ENCODE measurements at places on chromosomes 12 and 14.

- DNase-seq: no peak
Measured at GRCh38 chr12:121301876-121302275, 5.4 kb upstream of the CAMKK2 start.

DNA sequence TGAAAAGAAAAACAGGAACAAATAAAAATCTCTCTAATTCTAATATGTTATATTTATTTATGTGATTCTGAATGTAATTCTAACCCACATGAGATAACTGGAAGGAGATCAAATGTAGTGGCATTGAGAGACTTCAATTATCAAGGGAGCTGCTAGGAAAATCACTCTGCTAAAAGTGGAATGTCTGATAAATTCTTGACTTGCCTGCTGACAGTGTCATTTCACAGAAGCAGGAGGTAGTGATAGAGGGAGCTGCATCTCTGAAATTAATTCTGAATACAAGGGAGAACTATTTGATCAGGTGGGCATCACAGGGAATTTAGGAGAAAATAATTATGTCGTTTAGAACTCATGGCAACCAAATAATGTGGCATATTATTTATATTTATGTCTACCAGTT is 303.6 kb downstream of the BCAT1 start:
- no peak for DNase-seq

DNA sequence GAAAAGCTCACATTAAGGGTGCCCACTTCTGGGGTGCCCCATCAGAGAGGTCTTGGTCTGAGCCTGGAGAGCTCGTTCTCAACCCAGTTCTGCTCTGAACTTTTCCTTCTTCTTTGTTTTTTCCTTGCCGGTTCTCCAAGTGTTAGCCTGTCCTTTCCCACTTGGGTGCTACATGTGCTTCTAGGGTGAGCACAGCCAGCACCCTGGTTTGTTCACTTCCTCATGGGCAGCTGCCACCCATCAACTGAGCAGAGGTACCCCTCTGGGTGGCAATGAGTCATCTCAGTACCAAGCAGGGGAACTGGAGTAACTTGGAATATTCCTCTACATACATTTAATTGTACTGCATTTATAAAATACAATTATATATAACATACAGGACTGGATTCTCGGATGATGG is 3.9 kb upstream of the SYNE3 start:
- DNase-seq: no peak

GRCh38 chr12:48151103-48151771 is 6.1 kb downstream of the ASB8 start:
- DNase-seq: no peak

DNA sequence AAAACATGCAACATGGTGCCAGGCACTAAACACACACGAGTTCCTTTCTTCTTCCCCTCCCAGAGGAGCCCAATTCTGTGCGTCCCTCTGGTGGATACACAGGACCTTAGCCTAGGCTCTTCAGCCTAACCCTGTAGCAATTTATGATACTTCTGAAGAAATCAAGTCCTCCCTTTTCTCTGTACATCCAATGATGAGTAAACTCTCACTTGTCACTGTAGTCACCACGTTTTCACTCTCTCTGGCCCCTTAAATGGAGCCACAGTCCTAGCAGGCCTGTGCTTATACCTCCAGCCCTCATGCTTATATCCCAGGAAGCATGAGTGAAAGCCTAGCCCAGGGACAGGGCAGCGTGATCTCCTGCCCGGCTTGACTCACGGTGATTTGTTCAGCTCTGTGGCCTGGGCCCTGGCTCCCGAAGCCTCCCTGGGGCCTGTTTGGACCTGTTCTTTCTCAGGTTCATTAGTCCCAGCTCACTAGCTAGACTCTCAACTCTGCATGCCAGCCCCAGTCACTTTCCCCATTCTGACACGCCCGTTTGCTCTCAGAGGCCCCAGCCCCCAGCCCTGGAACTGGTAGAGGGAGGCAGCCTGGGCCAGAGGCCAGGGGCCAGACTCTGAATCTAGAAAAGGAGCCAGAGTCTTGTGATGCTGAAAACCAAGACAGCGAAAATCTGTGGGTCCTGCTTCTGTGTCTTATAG is 24.1 kb upstream of the PLEKHG3 start:
- DNase-seq: no peak

DNA sequence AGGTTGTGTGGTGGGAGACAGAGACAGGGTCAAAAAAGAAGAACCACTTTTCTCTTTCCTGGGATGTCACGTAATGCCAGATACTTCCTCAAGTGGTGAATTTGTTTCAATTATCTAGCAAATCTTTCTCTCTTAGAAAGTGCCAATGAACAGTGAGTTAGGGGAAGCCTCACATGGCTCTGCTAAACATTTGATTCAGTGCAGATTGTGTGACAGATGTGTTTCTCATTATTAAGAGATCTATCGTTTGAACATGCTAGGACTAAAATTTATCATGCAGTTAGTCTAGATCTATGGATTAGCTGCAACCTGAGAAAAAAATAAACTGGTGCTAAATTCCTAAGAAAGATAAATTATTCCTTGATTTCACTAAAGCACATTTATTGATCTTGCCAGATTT is 247.8 kb downstream of the MDGA2 start:
- DNase-seq: no peak

- no peak for DNase-seq
Measured at GRCh38 chr12:83156815-83157214, 470.1 kb downstream of the TMTC2 start.

DNA sequence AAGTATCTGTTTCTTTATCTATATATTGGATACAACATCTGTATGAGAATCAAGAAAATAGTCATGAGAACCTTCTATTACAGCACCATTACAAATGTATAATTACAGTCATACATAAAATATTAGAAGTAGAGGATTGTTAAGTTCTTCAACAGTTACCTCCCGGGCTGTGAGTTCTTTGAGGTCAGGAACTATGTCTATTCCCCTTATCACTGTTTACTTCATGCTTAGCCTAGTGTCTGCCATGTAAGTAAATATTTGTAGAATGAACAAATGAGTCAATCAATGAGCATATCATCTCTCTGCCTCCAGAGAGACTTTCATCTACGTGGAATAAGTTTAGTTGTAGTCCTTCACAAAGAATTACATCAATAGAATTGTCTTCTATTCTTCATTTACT is 47.2 kb downstream of the PUS7L start:
- no peak for DNase-seq

DNA sequence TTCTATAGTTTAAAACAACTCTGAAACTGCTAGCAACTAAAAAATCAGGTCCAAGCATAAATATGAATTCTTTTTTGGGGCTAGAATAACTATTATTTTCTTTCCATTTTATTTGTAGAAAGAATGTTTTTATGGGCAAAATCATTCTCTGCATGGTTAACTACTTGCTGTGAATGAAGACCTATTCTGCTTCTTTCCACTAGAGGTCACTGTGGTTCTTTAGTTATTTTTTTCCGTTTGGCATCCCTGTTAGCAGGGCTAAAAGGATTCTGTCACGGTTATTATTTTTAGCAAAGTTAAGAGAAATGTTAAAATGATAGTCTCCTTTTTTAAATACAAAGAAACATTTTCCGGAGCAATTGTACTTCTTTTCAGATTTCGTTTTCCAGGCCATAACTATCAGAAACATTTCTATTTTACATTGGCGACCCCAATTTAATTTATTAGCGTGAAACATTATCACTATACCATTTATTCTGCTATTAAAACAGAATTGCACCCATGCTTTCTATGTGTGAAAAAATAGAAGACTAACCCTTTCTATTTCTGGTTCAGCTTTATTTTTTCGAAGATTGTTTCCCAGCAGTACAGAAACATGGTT is 404.8 kb downstream of the ATP23 start:
- no peak for DNase-seq

DNA sequence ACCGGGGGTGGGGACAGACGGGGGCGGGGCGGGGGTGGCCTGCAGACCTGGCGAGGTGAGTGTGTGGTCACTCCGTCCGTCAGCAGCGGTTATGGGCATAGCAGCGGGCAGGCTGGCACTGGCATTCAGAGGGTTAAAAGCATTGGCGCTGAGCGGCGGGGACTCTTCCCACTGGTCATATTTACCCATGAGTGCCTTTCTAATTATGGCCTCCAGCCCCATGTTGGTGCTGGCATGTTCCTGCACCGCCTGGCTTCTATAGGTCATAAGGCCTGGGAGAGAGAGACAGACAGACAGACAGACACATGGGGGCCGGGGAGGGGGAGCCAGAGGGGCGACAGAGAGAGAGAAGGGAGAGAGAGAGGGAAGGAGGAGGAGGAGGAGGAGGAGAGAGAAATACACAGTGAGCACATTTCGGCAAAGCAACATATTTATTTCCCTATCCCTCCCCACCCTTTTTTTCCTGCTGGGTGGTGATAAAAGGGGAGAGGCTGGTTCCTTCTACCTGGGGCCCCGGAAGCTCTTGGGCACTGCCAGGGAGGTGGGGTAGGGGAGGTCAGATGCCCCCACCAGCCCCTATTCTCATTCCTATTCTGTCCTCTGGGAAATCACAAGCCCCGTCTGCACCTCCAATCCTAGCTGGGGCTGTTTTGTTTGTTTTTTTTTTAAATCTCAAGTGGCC is 32.6 kb downstream of the RFLNA start:
- no peak for DNase-seq

DNA sequence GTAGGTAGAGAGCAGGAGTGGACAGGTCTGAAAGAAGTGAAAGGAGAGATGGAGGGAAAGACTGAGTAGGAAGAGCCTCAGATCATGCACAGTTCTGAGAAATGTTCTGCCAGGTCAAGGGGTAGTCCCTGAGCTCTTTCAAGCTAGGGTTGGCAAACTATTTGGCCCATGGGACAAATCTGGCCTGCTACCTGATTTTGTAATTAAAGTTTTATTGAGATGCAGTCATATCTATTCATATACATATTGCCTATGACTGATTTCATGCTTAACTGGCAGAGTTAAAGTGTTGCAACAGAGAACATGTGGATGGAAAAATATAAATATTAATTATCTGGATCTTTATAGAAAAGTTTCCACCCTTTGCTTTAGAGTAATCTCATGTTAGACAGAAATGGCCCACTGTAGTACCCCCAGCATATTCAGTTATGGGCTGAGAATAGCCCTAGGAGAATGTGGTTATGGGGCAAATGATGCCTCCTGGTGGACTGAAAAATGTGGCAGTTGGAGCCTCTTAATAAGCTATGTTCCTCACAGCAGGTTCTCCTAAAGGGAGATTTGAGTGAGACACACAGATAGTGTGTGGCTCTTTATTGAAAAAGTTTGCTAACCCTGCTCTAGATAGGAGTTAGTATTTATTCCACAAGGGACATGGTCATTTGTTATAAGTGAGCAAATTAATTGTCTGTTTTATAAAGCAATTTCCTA is 476.9 kb downstream of the LRIG3 start:
- no peak for DNase-seq

DNA sequence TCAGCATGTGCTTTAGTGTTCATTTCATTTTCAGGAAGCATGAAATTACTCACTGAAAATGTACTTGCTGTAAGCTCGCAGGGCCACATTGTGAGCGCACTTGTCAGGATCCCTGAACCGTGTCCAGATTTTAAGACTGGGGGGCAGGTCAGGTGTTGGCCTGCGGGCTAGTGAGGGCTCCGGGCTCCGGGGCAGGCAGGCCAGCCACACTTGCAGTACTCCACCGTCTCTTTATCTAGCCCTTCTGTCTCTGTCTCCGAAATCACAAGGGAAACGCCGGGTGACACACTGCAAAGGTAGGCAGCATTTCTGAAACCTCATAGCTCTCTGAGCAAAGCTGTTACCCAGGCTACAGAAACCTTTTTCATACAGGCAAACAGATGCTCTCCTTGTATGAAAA is 98.7 kb downstream of the EML1 start:
- DNase-seq: no peak

DNA sequence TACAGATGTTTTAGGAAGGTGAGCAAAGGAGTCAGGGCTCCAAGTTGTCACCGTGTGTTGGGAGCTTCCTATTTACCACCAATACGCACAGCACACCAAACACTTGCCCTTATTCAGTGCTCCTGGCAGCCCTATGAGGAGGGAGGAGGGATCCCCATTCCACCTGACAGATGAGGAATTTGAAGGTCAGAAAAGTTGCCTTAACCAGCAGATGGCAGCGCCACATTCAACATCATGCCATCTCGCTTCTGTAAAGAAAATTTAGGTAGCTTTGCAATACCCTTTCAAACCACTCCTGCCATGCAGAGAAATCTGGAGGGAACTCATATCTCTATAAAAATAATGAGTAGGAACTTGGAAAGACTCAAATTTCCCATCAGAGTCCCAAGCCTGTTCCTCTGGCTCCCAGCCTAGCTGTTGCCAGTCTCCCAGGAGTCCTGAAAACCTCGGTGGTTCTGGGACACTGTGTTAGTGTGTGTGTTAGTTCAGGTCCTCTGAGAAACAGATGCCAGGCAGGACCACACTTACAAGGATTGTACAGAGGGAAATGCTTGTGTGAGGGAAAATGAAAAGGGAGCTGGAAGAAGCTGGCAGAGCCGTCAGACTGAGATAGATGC is 410.5 kb downstream of the MED13L start:
- DNase-seq: no peak
